Osteocyte (in vitro differentiated cells): ENCODE measurements at places on chromosomes 7 and 10.

- DNase-seq = no peak
These were observed 627.2 kb downstream of the SUGCT start for GRCh38 chr7:40761762-40762560.

GRCh38 chr10:114543456-114543855 lies 114.6 kb downstream of the ABLIM1 start:
- no peak for DNase-seq

GRCh38 chr7:75789361-75789924 lies 17.4 kb upstream of the CCL26 start:
- DNase-seq = no peak

- no peak for DNase-seq
These were observed 5.2 kb downstream of the PSMG3 start for GRCh38 chr7:1564603-1565022.

GRCh38 chr7:78448911-78449310 lies 650.3 kb downstream of the PHTF2 start:
- no peak for DNase-seq

- no peak for DNase-seq
These were observed 299.0 kb downstream of the MALRD1 start for GRCh38 chr10:19347621-19348020.

DNA sequence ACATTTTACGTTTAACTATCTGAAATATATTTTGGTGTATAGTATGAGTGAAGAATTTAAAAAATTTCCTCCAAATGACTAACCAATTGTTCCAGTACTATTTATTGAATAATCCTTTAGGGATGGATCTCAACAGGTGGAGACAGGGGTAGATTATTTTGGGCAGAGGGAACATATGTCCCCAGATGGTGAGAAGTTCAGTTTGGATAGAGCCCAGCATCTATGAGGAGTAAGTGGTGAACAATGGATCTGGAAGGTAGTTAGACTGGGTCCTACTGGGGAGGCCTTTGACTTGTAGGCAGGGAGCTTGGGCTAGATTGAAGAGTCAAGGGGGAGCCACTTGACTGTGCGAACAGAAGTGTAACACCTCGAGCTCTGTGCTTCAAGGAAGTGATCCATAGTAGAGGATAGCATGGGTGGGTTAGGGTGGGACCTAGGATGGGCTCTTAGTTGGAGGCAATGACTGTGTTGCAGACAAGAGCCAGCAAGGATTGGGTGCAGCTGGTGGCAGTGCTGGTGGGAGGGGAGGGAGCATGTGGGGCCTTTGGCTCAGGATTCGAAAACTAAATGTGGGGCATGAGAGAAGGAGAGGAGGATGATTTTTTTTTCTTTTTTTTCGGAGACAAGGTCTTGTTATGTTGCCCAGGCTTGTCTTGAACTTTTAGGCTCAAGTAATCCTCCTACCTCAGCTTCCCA lies 3.9 kb upstream of the PURB start:
- DNase-seq = peak; percentile 32

GRCh38 chr7:12583176-12583575 lies 12.7 kb downstream of the SCIN start:
- no peak for DNase-seq

GRCh38 chr7:141533149-141533949 lies 17.9 kb upstream of the AGK start:
- no peak for DNase-seq

DNA sequence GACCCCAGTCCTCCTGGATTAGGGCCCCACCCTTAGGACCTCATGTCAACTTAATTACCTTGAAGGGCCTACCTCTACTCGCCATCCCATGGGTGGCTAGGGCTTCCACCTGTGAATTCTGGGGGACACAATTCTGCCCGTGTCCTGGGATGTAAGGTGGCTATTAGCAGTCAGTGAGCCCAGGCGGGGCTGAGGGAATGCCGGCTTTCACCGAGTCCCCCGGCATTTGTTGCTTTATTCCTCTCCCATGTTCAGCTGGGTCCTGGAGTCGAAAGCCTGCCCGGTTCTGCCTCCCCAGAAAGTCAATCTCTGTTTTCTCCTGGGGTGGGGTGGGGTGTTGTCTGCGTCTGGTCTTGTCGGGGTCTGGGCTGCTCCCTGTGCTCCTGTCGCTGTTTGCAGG lies 125.6 kb downstream of the GLRX3 start:
- peak; percentile 76 for DNase-seq

GRCh38 chr10:46096446-46096845 lies 50.4 kb upstream of the MSMB start:
- DNase-seq = no peak
